Midbrain (tissue), 1 donor: ENCODE measurements at places on chromosomes 5 and 9.
A peak's percentile ranks its signal among the peaks of the same experiment; 100 is the strongest.

GRCh38 chr5:35618304-35618636, 607 bp downstream of the SPEF2 start:
- no peak for DNase-seq

DNA sequence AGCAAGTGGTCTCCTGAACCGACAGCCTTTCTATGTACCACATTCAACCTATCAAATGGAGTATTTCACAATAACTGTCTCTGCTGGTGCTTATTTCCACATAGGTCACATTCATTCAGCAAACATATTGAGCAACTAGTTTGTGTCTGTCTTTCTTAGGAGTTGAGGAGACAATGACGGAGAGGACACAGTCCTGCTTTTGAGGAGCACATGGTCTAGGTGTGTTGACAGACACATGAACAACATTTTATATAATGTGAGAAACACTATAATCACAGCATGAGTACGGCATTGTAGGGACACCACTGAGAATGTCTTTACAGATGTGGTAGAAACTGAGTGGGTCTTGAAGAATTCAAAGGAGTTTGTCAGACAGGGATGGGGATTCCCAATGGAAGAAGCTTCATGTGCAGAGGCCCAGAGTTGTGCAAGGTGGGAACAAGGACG, 28.5 kb downstream of the NFIL3 start:
- no peak for DNase-seq

DNA sequence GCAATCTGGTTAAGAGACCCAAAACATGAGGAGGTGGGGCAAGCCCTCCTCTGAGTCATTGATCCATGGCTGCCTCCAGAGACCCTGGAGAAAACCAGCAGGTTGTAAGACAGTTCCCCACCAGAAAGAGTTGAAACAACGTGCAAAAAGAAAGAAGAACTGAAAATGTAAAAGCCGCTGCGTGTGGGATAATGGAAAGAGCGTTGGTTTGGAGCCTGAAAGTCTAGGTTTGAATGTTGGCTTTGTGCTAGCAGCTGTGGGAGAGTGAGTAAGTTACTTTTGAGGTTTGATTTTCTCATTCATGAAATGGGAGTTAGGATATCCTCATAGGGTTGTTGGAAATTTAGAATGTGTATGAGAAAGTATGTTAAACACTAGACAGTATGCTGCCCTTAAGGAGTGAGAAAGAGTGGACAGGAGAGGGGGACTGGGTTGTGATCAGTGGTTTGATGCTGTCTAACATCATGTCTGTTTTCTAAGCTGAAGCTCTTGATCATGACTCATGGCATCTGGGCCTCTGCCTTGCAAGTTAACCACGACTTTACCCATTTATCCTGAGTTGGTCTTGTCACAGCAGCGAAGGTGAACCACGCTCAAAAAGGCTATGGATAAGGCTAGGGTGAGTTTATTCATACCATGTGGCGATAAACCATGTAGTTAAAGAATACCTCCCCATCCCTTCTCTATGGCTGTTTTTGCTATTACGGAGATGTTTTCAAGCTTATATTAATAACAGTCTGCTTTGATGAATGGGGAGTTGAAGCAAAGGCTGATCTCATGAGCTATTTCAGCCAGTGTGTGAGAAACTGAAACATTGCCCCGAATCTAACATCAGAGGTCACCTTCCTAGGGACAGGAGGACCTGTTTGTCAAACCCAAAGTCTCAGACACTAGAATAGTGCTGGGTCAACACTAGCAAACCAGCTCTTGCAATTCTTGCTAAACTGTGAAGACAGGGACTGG, 41.3 kb downstream of the ZNF366 start:
- no peak for DNase-seq

GRCh38 chr9:79658926-79659325, 87.2 kb downstream of the TLE4 start:
- DNase-seq: no peak

- no peak for DNase-seq
Observed at GRCh38 chr5:176821441-176821840, 11.1 kb downstream of the UNC5A start.

DNA sequence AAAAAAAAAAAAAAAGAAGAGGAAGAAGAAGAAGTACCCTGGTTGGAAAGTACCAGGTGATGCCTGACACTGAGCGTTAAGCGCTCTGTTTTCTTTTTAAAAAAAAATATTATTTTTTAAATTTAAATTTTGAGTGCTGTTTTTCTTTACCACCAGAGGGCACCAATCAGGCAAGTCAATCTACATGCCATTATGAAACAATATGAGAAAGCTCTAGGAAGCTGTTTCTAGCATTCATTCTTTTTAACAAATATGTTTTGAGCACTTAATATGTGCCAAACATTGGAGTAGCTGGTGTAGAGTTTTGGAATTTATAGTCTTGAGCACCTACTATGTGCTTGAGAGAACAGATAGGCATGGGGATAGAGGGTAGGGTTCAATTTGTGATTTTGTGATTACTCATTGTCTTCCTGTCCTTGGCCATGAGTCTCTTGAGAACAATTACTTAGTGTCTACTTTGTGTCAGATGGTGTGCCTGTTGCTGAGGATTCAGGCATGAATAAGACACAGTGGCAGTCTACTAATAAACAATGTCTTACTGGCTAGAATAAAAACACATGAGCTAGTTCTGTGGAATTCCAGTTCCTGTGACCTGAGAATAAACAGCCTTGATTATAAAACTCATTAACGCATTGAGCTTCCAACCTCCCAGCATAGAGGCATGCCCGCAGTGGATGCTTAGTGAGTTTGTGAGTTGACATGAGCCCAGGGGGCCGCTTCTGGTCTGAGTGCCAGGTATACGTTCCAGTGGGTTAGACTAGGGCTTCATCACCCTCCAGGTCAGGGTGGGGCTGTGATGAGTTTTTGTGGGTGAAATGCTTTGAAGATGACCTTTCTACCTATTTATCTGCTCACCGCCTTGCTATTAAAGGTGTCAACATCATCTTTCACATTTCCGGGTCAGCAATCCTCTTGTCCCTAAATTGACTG, 3.0 kb upstream of the UBE2R2 start:
- peak; percentile 77 for DNase-seq

- no peak for DNase-seq
Observed at GRCh38 chr5:147216552-147217154, 18.2 kb upstream of the STK32A start.

GRCh38 chr9:37104183-37104889, 16.0 kb upstream of the ZCCHC7 start:
- DNase-seq: no peak

- DNase-seq: peak; percentile 32
Observed at GRCh38 chr5:141623186-141623585, 4.4 kb upstream of the DIAPH1 start.

DNA sequence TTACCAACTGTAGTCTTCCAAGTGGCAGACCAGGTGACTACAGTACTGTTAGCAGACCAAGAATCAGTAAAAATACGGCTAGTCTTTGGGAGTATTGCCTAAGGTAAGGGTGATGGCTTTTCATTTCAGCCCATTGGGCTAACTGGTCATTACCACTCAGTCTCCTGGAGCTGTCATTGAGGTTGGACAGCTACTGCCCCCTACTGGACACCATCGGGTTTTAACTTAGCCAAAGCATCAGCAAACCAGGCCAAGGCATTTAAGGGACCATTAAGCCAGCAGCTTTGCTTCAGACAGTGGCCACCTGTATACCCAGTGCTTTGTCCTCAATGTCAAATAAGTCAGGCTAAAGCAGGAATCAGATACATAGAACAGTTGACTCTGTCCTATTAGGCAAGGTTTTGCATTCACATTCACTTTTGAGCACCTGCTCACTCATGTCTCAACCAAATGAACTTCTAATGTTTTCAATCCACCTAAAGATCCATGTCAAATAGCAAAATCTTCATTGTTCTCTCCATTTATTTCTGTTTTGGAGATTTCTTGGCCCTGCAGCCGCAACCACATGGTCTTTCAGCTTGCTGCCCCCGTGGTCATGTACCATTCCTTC, 117.2 kb downstream of the INVS start:
- peak; percentile 23 for DNase-seq

DNA sequence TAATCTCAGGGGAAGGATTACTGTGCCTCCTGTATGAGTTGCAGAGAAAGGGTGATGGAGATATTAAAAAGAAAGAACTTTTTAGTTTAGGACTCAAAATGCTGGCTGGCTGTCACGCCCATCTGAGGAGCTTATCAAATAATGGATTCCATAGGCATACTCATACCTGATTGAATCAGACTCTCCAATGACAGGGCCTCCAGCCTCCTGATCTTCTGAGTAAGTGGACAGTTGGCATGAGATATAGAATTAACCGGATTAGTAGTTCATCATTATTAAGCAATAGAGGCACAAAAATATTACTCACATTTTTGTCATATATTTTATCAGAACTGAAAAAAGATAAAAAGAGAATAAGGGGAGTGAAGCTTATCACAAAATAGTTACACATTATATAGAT, 157.0 kb upstream of the RASA1 start:
- no peak for DNase-seq

DNA sequence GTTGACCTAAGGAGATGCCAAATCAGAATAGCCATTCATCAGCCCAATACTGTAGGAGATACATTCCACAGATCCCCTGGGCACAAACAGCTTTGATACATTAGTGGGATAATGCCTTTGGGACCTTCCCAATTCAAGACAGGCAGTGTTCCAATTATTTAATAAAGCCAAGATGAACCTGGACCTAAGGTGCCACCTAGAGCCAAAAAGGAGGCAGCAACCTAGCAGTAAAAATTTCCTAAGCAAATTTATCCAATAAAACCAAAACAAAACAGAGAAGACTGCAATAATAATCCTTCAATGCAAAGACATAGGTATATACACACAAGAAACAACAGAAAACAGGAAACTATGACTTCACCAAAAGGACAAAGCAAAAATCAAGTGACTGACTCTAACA, 253.0 kb downstream of the HINT1 start:
- DNase-seq: no peak

GRCh38 chr9:69056191-69056815, 20.8 kb downstream of the FXN start:
- no peak for DNase-seq

DNA sequence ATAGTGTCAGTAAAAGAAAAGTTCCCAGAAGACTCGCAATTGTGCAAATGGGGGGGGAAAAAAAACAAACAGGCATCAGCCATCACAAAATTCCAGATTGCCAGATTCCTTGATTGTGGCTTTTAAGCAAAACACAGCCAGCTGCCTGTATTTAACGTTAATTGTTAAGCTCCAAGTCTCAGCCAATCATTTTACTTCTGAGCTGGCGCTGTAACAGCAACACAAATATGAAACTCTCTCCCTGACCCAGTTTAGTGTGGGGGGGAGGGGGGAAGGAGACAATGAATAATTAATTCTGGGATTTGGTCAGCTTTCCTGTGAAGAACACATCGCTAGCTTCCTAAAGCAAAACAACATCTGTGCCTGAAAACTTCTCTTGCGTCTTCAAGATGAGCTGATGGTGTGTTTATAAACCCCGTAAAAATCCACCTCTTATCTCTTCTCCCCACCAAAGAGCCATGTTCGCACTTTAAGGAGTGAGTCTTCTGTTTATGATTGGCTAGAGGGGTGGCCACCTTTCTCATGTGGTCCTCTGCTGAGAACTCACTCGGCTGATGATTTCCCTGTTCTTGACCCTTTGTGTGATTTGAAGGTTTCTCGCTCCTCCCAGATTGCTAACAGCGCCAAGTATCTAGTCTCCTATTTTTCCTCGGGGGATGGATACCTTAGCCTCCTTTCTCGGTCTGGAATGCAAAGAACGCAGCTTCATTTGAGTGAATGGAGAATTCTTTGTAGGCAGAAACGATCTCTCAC, 160.2 kb upstream of the DAPK1 start:
- peak; percentile 2 for DNase-seq

- DNase-seq: no peak
Observed at GRCh38 chr9:88501086-88501485, 33.9 kb upstream of the NXNL2 start.

DNA sequence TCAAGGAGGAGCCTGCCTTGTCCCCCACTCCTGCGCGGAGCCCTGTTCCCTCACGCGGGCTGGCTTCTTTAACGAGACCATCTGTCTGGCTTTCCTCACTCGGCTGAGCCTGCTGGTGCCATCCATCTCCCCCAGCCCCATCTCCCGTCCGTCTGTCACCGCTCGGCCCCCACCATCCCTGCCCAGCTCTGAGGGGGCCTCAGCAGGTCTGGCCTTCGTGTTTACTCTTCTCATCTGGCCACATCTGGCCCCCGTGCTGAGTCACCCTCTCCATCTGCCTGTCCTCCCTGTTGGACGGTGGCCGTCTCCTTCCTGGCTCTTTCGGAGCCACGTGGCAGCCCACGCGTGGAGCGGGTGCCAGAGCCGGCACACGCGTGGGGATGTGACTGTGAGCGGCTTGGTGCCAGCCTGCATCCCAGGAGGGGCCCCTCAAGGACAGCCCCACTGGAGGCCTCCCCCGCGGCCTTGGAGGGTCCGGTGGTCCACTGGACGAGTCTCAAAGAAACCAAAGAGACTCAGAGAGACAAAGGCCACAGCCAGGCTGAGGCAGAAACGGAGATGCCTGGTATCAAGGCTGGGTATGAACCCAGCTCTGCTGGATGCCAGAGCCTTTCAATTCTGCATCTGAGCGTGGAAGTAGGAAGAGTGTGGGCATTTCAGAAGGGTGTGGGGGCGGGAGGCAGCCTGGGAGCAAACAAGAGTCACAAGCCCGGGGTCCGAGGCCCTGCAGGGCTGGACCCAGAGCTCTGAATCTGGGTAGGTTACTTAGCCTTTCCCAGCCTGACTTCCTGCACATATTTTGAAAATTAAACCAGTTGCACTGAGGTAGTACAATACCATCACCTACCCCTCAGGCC, 76.7 kb upstream of the UNC5A start:
- DNase-seq: no peak

DNA sequence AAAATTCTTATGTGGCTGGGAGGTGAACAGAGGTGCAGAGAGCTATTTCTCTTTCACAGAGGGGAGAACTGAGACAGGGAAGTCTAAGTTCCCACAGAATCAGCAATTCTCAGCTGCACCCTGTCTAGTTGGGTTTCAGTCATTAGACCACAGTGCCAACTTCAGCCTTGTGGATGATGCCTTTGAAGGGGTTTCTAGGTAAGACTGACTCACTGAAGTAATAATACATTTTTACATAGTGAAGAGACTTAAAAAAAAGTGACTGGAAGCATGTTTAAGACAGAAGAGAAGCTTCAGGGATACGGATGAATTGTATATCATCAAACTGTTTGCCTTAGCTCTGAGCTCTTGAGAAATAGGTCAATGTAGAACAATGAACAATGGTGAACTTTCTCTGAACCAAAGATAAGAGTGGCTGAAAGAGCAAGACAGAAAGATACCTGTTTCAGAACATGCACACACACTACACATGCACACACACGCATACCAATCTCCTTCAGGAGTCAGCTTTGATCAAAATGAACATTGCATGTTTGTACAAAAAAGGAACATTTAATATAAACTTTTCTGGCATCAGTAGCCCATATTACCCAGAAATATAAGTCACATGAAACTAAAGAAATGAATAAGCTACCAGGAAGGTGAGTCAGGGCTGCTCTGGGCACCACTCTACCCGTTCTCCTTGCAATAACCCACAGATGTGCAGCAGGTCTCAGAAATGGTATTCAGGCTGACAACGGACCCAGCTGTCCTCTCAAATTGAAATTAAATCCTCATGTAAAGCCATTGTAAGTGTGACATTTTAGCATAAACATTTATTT, 12.6 kb upstream of the FYB1 start:
- no peak for DNase-seq
